ENCODE measurements at places on chromosomes 7 and 10.

DNA sequence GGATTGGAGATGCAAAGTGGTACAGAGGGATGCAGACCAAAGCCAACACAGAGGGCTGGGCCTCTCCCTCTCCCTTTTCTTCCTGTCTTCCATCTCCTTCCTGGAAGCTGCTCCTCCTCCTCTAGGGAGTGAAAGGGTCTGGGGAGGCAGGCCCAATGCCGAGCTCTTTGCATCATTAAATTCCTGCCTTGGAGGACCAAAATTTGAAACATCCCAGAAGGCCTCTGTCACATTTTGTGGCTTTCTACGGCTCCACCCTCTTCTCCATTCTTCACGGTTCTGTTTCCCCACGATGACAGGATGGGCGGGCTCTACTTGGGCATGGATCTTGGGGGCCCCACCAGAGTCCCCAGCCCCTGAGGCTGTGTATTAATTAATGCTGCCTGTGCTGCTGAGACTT, 76.4 kb downstream of the NEURL1 start:
- no peak for DNase-seq

- DNase-seq, result no peak
Observed at GRCh38 chr7:106591146-106591545, 69.8 kb downstream of the CCDC71L start.

GRCh38 chr7:73995330-73995729, 32.6 kb upstream of the ELN start:
- DNase-seq, result no peak

GRCh38 chr10:14389981-14390590, 59.4 kb upstream of the FRMD4A start:
- peak; percentile 3 for DNase-seq

DNA sequence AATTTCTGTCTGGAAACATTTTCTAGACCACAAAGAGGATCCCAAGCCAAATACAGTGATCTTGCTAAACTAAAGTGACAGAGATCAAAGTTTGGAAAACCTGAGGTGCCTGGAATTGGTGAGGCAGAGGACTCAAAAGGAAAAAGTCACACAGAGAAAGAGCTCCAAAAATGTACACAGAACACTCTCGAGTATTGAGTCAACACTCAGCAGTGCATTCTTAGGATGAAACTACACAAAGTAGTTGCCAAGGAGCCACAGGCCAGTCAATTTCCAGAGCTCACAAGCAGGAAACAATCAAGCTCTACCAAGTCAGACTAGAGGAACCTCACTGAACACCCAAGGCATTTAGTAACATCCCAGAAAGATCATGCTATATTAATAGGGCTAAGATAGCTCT, 61.3 kb downstream of the MICU1 start:
- DNase-seq, result no peak

DNA sequence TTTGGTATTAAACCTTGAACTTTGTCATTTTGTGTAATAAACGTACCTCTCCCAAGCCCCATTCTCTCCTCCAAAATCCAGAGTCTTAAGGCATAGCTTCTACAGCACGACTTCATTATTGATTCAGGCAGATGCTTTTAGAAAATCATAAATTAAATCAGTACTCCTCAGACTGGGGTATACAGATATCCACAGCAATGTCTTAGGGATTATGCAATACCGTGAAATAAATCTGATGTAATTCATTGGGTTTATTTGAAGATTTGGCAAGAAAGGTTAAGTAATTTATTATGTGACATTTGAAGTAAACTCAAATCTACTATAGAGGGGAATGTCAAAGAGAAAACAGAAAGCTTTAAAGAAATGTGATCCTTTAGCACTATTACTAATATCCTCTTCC, 246.1 kb upstream of the PLXDC2 start:
- DNase-seq, result no peak

DNA sequence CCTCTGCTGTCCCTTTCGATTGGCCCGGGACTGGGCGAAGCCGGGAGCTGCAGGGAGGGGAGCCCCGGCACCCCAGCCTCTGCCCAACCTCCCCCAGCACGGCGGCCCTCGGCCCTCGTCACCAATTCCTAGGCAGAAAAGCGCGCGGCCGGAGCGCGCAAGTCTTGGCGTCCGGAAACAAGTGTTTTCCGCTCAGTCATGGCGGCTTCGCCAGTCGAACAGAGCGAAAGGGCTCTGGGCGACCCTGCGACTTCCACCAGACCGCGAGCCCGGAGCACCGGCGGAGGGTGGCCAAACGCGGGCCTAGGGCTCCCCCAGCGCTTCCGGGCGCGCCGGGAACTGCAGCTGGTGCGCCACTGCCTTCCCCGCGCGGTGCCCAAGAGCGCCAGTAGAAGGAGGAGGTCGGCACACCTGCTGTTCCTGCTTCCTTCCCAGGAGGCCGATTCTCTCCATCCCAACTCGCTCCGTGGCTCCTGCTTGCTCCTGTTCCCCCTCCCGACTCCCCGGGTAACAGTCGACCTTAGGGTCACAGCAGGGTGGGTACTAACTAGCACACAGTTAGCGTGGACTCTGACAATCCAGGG, 729.9 kb downstream of the ZWINT start:
- DNase-seq, result no peak

GRCh38 chr10:91590142-91590903, 42.5 kb downstream of the PPP1R3C start:
- no peak for DNase-seq

GRCh38 chr7:127221731-127222130, 31.0 kb downstream of the GRM8 start:
- no peak for DNase-seq

DNA sequence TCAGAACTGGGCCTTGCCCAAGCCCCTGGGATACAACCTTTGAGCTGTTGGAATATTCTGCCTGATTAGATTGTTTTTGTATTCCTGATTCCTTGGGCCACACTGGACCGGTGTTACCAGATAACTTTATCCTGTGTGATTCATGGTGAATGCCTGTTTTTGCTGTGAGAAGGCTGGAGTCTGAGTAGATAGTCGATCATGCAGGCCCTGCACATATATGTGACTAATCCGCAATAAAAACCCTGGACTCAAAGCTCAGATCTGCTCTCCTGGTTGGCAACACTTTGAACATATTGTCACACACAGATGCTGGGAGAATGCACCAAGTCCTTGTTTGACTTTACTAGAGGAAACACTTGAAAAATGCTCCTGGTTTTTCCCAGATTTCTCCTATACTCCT, 183.9 kb upstream of the MBL2 start:
- no peak for DNase-seq

DNA sequence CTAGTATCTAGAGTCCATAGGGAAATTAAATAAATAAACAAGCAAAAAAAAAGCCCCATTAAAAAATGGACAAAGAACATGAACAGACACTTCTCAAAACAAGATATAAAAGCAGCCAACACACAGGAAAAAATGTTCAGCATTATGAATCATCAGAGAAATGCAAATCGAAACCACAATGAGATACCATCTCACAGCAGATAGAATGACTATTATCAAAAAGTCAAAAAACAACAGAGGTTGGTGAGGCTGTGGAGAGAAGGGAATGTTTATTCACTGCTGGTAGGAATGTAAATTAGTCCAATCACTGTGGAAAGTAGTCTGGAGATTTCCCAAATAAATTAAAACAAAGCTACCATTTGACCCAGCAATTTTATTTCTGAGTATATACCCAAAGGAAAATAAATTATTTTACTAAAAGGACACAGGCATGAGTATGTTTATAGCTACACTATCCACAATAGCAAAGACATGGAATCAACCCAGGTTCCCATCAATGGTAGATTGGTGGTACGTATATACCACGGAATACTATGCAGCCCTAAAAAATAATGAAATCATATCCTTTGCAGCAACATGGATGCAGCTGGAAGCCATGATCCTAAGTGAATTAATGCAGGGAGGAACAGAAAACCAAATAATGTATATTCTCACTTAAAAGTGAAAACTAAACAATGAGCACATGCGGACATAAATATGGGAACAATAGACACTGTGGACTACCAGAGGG, 366.5 kb upstream of the SEMA3C start:
- DNase-seq, result no peak

DNA sequence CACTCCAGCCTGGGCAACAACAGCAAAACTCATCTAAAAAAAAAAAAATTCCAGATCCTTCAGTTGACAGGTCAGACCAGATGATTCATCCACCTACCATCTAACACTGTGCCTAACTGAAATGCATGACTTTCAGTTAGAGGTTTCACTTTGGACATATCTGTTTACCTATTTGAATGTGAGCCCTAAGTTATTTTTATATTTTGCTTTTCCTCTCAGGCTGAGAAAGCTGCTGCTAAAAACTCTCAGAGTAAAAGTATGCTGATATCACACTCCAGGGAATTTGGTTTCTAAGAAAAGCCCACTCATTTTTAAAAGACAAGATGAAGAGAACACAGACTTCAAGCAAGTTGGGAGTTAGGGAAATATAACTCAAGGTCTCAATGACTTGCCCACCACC, 126.0 kb downstream of the SGMS1 start:
- DNase-seq, result no peak

DNA sequence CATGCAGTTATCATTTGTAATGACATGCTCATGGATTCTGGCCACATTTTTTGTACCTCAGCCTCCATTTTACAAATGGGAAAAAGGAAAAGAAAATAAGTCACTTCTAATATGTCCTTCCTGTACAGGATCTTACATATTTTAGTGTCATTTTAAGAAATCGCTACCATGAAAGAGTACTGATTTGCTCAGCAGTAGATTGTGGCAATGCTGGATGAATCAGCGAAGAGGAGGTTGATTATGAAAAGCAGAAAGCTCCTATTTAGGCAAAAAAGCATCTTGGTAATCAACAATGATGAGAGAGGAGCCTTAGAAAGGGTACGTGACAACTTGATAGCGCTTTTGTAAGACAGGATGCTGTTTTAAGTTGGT, 522.9 kb downstream of the PARD3 start:
- DNase-seq, result no peak

GRCh38 chr7:76400248-76400647, 9.2 kb downstream of the SSC4D start:
- DNase-seq, result no peak

DNA sequence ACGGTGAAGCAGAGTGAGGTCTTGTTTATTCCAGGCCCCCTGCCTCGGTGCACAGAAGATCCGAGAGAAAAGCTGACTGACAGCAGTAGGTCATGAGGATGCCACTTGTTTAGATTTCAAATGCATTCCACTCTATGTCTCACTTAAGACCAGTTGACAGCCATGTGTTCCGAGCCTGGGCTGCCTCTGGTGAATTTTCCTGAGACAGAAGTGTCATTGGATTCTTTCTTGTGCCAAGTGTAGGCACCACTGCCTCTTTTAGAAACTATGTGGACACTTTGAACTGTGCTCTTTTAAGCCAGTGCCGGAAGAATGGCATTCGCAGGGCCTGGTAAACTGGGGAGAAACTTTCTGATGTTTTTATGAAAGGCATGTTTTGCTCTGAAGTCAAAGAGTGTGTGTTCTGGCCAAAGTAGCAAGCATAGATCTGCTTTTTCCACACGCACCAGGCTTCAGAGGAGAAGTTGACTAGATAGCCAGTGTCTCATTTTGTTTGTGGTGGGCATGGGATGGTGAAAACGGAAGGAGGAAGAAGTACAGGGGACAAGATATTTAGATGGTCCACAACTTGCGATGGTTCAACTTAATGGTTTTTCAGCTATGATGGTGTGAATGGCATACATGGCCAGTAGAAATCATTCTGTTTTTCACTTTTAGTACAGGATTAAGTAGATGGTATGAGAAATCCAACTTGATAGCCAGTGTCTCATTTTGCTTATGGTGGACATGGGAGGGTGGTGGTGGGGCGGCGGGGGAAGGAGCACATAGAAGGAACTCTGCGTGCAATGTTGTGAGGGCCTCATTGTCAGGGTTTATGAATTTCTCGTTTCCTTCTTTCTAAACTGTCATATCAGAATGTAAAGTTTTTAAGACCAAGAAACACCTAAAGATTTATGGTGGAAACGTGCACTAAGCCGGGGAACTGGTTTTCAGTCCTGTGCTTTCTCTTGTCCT, 41.5 kb downstream of the CYP17A1 start:
- DNase-seq, result no peak

DNA sequence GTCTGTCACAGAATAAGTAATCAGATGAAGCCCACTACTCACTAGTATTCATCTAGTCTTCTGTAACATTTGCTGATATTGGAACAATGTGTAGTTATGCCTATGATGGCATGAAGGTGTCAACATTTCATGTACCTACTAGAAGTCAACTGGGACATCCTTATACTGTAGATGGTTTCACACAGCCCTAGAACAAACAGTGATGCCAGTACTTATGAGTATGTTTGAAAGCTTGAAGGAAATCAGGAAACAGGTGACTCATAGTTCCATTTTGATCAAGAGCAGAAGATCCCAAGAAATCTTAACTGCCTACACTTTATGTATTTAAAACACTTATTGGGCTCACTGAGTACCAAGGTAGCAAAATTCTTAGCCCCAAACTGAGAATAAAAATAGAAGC, 1519.6 kb downstream of the REEP3 start:
- DNase-seq, result no peak

GRCh38 chr10:130967161-130967560, 344.4 kb downstream of the TCERG1L start:
- DNase-seq, result no peak

GRCh38 chr7:32489788-32490126, 423 bp downstream of the LSM5 start:
- no peak for DNase-seq

DNA sequence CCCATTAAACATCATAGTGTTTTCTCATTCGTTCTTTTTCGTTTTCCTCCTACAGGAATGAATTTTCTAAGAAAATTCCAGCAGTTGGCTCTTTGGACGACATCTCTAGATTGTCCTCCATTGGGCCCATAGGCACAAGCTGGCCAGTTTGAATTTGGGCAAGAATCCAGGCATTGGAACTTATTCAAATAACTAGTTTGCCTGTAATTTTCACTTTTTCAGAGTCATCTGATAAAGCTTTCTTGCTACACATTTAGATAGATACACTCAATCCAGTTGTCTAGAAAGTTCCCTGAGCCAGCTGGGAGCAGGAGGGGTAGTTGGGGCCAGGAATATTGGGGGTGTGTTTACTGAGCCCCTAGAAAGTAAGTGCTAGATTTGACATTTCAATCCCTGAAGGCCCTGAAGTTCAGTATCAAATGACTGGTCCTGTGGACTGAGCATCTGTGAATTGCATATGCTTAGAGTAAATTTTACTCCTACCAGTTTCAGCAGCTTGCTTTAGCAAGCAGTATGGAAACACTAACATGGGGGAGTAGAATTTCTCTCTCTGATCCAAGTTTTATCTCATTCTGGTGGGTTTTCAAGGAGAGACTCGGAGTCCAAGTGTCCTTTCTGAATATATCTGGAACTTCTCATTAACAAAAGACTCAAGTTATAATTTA, 5.2 kb downstream of the EGFR start:
- no peak for DNase-seq

DNA sequence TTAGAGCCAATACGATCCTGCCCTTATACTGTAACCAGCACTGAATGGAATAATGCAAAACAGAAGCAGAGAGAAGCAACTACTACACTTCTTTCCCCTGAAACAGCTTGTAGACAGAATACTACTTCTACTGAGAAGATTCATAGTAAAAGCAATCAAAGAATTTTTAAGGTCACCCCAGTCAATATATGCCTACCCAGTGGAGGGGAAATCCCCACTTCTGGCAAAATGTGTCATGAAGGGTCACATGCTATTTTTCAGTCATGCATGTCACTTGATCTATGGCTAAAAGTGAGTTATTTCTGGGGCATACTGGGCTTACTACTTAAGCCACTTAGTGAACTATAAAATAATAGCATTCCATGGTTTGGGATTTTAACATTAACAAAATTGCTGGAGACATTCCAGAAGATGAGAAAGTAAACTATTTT, 25.6 kb downstream of the IRF5 start:
- no peak for DNase-seq
